ENCODE measurements at places on chromosomes 13 and 19. TPM values are rescaled to one million over a fixed set of nuclear protein-coding genes. Genes with fewer than 3 reads are reported as not detected.

- peak; percentile 40 for DNase-seq
Measured at GRCh38 chr19:7373862-7374261, 25.1 kb downstream of the ARHGEF18 start.

DNA sequence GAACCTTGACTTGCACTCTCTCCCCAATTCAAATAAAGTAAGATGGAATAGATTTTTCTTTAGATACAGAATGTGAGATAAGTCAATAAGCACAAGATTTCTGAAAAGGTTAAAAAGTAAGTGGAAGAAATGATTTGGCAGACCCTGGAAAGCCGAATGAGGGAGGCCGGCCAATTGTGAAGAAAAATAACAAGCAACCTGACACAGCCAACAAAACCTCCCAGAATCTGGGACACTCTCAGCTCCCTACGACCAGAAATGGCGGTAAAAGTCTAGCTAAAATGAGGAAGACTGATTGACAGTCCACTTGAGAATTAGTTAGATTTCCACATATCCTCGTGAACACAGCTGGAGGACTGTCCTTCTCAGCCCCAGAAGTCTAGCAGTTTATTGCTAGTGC, 85.4 kb downstream of the KLF12 start:
- DNase-seq = no peak

DNA sequence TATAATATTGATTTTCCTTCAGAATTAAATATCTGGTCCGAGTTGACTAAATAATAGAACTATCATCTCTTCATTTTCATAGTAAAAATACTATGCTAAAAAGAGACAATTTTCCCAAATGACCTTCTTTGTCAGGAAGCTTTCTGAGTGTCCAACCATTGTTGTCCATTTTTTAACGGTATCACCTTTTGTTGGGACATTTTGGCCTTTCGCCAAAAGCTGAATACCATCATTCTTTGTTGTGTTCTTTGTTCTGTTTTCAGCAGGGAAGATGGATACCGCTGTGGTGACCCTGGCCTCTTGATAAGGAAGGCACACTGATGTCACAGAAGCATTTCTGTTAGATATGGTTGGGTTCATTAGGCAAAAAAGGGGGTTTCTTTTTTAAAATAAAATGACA, 654.4 kb upstream of the GPC6 start:
- DNase-seq = no peak

DNA sequence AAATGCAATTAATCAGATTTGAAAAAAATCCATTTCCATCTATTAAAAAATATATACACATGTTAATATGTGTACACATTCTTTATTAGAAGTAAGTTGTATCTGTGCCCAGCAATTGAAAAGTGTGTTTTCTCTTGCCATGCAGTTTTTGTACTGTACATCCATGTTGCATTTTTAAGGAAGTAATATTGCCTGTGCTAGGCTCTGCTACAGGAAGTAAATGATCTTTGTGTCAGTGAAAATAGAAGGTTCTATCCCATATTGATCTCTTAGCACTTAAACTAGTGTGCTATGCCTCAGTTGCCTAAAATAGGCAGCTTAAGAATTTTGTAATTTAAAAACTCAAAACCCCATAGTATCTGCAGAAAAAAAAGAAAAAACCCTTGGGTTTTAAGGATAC, 122.5 kb downstream of the CDK8 start:
- no peak for DNase-seq

Gene LILRB4
- 4.6 TPM for polyA plus RNA-seq

Measured in small intestine (tissue), 16 donors.